Activated naive CD4-positive, alpha-beta T cell treated with anti-CD3 and anti-CD28 coated beads, Interleukin-2, amount 50 U/mL, for 16 hours (primary cell): ENCODE measurements at places on chromosomes 11 and 22.

DNA sequence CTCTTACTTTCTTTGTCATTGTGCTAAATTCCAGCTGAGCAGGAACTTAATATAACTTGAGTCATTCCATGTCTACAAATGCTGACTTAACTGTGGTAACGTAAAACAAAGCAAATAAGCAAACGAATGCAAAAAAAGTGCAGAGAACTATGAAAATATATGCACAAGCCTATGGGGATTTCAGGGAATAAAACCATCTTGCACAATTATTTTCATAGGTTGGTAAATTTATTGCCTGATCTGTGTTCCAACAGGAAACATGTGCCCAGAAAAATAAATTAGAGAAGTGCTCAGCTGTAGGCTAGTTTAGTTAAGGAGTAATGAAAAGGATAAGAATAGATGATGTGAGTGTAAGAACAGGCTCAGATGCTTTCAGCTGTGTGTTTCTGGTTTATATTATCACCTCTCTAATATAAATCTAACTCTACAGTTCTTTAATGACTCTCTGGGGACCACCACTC is 1169.3 kb downstream of the LRRC4C start:
- no peak for DNase-seq

GRCh38 chr22:40487663-40488249 is 117.4 kb downstream of the SGSM3 start:
- DNase-seq: no peak

GRCh38 chr22:24926849-24927579 is 19.5 kb downstream of the LHFPL7 start:
- DNase-seq: no peak

DNA sequence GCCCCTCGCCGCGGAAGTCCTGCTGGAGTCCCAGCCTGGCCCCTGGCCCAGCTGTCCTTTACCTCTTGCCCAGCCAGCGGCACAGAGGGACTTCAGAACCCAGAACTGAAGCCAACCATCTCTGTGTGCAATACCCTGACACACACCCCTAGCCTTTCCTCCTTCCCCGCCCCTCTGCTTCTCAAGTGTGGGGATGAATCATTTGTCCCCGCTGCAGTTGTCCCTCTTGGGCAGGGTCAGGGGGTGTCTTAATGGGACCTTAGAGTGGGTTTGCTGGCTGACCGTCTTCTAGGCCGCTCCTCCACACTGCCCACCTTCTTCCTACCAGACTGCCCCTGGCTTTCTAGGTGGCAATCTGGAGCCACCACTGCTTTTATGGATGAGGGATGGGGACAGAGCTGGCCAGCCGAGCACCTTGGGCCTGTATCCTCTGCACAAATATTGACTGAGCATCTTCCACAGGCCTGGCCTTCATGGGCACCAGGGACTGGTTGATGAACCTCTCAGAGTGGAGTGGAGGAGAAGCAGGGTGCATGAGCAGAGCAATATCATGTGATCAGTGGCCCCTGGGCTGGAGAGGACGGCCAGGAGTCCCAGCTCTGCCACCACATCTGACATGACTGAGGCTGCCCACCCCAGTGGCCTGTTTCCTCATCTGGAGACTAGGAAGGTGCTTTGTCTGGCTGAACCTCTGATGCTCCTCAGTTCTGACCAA is 668 bp upstream of the CHST1 start:
- DNase-seq: no peak

DNA sequence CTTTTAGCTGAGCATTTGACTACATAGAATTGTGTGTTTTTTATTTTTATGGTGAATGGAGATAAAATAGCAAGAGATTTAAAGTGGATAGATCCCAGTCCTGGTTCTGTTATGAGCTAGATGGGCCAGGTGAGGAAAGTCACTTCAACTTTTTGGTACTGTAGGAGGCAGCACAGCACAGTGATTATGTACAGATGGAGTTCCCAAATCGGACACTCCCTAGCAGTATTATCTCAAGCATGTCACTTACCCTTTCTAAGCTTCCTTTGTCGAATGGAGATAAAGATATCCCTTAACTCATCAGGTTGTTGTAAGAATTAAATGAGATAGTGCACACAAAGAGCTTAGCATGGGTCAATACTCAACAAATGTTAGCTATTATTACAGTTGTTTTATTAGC is 5.3 kb downstream of the EXPH5 start:
- no peak for DNase-seq

DNA sequence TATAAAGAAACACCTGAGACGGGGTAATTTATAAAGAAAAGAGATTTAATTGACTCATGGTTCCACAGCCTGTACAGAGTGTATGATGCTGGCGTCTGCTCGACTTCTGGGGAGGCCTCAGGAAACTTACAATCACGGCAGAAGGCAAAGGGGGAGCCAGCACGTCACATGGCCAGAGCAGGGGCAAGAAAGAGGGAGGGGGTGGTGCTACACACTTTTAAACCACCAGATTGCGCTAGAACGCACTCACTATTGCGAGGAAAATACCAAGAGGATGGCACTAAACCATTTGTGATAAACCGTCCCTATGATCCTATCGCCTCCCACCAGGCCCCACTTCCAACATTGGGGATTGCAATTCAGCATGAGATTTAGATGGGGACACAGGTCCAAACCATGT is 79.7 kb upstream of the CARD18 start:
- DNase-seq: no peak
